ENCODE measurements at places on chromosomes 5 and 9.
A peak's percentile ranks its signal among the peaks of the same experiment; 100 is the strongest.

DNA sequence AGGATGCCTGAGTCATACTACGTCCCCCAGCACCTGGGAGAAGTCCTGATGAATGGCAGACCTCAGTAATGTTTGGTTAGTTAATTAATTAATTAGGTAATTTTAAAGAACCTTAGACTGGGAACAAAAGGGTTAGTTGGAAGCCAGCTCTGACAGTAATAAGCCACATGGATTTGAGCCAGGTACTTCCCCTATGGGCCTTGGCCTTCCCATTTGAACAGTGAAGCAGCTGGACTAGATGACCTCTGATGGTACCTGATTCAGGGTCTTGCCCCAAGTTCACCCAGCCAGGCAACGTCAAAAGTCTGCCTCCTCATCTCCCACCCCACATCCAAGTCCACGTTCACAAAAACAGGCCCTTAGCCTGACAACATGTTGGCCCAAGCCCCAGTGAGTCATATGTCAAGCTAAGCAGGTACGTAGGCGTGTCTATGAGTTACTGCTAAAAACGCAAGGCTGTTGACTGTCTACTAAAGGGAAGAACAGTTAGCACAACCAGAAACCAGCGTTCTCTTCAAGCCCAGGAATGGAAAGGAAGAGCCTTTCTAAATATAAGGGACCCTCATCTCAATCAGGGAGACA lies 303.2 kb downstream of the ACTL7B start:
- DNase-seq, result no peak

DNA sequence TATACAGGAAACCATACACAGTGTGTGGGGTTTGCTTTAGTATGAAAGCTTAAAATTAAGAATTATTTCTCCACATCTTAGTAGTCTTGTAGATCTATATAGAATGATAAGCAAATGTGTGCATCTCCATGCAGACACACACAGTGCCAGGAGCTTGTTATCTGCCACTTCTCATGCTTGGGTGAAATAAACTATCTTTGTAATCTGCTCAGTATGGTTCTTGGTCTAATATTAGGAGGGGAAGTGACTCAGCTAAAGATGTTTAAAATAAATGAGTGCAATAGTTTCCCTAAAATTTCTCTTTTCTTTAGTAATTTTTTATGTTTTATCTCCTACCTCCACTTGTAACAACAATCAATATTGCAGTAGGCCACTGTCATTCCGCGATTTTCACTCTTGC lies 689.6 kb downstream of the TAF11L14 start:
- DNase-seq, result no peak

DNA sequence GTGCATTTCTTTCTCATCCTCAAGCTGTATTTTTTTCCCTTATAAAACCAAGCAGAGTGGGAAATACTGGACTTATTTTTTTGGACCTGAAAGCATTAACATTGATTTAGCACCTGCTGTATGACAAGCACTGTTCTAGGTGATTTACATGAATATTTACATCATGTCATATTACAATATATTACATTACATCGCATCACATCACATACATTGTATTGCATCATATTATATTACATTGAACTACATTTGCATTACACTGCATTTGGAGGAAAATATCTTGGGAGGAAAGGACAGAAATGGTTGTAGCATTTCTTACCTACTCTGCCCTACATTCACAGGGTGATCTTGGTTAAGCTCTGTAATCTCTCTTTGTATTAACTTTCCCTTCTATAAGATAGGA lies 11.2 kb upstream of the PDCD1LG2 start:
- no peak for DNase-seq

- DNase-seq, result no peak
These were observed at the start of gene CDH12 for GRCh38 chr5:22852807-22853660. Gene CDH12 (minus strand): TSS chr5:22853344.

DNA sequence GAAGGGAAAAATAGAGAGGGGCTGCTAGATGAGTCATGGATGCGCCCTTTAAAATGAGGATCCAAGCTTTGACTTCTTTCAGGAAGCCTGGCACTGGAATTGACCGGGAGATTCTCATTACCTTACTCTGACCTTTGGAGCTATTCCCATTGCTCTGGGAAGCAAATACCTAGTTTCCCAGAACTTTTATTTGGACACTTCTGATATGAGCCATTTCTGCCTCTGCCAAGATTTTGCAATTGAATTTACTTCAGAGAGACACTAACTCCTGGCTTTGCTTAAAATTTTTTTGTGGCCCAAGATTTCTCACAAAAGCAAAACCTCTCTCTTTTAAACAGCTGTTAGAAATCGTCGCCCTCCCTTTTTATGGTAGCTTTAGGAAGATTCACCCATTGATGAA lies 15.7 kb upstream of the AGXT2 start:
- DNase-seq, result no peak

DNA sequence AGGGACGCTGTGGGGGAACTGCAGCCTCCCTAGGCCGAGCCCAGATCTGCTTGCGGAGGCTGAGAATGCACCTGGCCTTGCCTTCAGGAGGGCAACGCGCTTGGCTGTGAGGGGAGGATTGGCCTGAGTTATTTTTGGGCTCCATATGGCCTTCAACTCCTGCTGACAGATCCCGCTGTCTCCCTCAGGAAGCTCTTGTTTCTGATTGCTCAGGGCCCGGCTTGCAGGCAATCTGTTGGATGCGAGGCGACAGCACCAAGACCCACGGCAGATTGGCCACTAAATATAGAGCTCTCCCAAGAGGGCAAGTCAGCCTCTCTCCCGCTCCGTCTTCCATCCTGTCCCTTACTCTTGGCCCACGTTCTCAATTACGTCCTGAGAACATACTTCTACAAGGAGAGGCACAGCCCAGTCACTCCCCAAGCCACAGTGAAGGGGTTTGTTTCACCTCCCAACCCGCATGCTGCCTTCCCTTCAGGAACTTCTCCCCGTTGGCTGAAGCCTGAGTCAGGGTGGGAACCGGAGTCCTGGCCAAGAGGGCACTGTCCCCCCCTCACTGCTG lies 53.6 kb downstream of the RASGEF1C start:
- DNase-seq, result no peak

DNA sequence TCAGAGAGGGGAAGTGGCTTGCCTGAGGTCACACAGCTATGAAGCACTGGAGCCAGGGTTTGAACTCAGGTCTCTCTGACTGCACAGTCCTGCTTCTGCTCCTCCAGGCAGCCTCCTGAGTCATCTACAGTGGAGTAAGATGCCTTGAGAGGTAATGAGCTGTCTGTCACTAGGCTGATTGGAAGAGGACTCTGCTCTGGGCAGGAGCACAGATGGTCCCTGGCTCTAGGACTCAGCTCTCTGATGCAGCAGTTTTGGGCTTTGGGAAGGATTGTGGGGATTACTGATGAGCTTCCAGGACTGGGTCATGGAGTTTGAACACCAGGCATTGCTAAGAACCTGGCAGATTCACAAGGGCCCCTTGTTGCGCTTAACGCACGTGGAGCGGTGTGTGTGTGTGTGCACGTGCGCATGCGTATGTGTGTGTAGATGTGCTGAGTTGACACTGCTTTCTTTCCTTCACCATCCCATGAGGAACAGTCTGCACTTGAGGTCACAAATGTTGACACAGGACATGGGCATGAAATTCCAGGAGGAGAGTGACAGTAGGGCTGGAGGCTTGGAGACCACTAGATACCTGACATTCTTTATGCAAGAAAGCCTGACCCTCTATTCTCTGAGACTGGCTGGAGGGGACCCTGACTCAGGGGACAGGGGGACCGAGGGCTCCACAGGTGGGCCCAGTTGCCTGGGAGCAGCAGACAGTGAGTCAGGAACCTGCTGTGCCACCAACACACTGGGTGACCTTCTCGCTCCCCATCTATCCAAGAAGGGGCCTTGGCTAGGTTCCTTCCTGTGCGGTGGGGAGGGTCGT lies 170.5 kb downstream of the RGS3 start:
- peak; percentile 6 for DNase-seq

GRCh38 chr5:128252196-128252595 lies 168.6 kb downstream of the SLC12A2 start:
- DNase-seq, result no peak

GRCh38 chr5:140595538-140596300 lies 31.1 kb downstream of the SLC35A4 start:
- no peak for DNase-seq

- no peak for DNase-seq
These were observed 44.9 kb downstream of the APBA1 start for GRCh38 chr9:69627281-69627680.

- no peak for DNase-seq
These were observed 52.7 kb downstream of the RXRA start for GRCh38 chr9:134378901-134379338.

DNA sequence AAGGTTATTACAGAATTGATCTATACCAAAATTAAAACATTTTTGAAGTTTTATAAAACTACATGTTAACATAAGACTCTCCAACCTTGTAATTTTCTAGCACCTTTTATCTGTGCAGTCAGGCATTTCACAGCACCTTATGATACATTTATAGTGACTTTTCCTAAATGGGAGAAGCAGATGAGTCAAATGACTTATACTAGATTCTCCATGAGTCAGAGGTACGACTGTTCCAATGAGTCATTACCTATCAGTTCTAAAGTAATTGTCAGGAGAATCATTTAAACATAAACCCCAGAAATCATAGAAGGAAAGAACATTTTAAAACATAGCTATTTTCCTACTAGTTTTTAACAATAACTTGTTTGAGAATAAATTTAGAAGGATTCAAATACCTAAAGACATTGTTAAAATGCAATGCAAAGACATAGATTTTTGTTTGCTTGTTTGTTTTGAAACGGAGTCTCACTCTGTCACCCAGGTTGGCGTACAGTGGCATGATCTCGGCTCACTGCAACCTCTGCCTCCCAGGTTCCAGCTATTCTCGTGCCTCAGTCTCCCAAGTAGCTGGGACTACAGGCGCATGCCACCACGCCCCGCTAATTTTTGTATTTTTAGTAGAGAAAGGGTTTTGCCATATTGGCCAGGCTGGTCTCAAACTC lies 34.7 kb upstream of the DMXL1 start:
- DNase-seq, result no peak

Data from ovary (tissue), 10 donors.